Caki2 (cell line): ENCODE measurements at places on chromosomes 16 and 17.

GRCh38 chr16:27515874-27516353, 33.8 kb downstream of the GTF3C1 start:
- peak; percentile 21 for DNase-seq

GRCh38 chr16:86768999-86769398, 190.7 kb downstream of the FOXL1 start:
- DNase-seq, result peak; percentile 81

GRCh38 chr16:57736419-57737351, 1.1 kb downstream of the KATNB1 start:
- DNase-seq, result peak; percentile 84

- DNase-seq, result no peak
Observed at GRCh38 chr16:80743273-80743672, 61.1 kb downstream of the CDYL2 start.

DNA sequence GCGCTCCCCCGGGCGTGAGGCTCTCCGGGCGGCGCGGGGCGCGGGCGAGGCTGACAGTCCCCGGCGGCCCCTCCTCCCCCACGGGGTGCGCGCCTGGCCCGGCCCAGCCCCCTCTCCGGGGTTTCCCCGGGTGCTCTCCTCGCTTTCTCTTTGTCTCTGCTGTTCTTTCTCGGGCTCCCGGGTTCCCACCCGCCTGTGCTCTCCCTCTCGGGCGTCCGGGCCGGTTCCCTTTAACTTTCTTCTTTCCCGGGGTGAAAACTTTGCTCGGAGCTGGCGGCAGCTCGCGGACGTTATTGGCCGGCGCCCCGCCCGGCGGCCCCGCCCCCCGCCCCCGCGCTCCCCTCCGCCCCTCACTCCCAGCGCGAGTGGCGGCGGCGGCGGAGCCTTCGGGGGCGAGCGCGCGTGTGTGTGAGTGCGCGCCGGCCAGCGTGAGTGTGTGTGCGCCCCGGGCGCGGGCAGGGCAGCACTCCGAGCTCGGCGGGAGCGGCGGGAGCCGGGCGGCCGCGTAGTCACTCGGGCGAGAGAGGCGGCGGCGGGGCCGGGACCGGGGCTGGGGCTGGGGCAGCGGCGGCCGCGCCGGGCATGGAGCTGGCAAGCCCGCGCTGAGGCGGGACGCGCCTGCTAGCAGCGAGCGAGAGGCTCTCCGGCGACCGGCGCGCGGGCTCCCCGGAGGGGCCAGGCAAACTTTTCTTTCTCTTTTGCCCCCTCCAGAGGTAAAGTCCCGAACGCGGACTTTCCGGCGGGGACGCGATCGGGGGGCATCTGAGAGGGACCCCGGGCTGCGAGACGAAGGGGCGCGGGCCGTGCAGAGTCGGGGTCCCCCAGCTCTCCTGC, at the start of gene NTN1:
NTN1 (plus strand) TSS at position 353 of the 834 bp plus-strand sequence. CDS start 864 bp downstream, outside the sequence.
- DNase-seq, result peak; percentile 49

DNA sequence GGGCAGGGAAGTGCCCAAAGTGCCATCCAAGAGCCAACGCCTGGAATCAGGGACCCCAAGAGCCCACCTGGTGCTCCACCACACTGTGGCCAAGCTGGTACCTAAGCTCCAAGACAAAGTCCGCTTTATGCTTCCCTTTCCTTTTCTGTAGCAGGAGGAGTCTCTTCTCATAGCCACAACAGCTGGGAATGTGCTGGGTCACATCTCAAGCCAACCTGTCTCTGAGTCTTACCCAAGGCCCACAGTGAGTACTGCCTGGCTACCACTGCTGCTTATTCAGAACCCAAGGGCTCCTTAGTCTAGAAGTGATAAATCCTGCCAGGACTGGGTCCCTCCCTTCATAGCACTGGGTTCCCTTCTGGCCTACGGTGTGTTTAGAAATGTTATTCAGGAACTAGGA, 49.8 kb downstream of the ERCC4 start:
- DNase-seq, result no peak

DNA sequence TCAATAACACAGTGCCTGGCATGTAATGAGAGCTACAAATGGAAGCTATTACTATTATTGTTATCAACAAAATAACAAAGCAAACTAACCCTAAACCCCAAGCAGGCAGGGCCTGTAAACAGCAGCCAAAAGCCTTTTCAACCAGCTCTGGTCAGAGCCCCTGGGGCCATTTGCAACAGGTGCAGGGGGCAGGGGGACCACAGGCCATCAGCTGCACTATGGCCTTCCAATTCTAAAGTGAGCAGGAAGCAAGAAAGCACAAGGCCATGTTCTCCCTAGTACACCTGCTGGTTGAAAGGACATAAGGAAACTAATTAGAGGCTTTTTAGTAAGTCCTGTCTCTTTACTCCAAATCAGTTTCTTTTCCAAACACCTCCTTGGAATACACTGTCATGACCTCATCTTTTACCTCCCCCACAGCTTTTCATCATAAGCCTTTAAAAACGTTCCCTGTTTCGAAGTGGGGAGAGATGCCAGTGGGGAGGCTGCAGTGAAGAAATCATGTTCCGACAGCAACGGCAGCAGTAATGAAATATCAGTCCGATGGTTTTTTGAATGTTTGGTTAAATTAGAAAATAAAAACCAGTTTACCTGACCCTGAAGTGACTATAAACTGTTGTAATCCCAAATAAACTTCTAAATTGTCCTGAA, 68.4 kb upstream of the GSG1L start:
- DNase-seq, result no peak

DNA sequence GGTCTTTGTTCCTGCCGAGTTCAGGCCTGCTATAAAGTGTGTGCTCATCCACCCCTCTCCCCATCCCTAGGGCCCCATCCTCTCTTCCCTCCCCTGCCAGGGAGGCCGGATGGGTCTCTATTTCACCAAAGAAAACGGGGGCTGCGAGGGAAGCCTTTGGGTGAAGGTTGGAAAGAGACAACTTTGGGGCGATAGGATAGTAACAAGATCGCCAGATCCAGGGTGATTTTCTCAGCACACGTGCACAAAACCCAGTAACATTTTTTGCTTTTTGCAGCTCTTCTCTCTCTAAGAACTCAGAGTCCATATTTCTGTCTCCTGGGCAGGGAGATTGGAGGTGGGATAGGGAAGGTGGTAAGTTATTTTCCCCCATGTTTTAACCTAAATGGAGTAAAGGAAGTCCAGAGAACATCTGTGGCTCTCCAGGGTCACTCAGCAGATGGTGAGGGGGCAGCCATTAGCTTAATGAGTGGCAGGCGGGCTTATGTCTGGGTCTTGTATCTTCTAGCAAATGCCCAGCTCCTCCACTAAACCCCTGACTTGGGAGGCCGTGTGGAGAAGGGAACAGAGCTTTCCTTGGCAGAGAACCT, 6.9 kb downstream of the CCR7 start:
- no peak for DNase-seq

GRCh38 chr16:31347445-31347844, 7.5 kb upstream of the ITGAX start:
- no peak for DNase-seq

GRCh38 chr17:78357177-78357586, 2.7 kb downstream of the SOCS3 start:
- DNase-seq, result peak; percentile 74

DNA sequence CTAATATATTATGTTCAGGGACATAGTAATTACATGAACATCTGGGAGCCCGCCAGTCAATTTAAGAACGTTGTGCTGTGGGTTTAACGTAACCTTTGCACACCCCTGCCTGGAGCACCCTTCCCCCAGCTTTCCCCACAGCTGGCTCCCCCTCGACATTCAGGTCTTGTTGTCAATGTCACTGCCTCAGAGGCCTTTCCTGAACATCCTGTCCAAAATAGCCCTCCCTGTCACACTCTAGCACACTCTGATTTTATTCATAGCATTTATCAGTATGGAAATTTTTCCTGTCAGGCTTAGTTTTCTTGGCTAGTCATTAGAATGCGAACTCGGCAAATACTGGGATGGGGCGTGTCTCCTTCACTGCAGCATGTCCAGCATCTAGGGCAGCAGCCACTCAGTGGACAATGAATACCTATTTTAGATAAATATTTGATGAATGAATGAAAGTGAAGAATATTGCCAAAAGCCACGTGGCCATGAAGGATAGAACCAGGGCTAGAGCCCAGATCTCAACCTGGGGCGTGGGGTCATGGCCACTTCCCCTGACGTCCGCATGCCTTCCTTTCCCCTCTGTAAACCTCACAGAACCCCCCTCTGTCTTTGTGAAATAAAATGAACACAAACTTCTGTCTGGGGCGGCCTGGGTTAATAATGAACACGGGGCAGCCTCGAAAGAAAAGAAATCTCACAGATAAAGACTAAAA, 10.5 kb downstream of the PIK3R6 start:
- DNase-seq, result no peak

DNA sequence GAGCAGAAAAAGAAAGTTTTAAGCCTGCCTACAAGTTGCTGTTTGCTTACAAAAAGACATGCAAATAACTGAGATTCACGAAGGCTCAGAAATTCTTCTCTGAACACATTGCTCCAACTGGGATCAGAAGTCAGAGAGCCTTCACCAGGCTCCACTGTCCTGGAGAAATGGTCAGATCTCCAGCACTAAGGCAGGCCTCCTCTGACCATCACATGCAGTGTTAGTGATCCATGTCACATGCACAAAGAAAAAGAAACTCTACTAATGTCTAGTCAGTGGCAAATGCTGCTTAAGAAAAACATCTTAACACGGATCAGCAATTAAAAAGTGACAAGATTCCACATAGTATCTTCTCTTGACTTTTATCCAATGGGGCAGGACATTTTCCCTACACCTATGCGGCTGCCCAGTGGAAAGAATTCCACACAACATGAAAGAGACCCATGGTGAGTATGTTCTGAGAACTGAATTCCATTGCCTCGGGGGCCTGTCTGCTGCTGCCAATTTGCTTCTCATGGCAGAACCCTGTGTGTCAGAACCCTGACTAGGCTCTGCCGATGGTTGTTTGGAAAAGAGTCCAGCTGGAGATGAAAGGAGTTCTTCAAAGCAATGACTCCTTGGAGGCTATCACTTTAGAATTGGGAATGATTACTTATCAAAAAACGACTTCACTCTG, 96.6 kb downstream of the HIC1 start:
- DNase-seq, result no peak

DNA sequence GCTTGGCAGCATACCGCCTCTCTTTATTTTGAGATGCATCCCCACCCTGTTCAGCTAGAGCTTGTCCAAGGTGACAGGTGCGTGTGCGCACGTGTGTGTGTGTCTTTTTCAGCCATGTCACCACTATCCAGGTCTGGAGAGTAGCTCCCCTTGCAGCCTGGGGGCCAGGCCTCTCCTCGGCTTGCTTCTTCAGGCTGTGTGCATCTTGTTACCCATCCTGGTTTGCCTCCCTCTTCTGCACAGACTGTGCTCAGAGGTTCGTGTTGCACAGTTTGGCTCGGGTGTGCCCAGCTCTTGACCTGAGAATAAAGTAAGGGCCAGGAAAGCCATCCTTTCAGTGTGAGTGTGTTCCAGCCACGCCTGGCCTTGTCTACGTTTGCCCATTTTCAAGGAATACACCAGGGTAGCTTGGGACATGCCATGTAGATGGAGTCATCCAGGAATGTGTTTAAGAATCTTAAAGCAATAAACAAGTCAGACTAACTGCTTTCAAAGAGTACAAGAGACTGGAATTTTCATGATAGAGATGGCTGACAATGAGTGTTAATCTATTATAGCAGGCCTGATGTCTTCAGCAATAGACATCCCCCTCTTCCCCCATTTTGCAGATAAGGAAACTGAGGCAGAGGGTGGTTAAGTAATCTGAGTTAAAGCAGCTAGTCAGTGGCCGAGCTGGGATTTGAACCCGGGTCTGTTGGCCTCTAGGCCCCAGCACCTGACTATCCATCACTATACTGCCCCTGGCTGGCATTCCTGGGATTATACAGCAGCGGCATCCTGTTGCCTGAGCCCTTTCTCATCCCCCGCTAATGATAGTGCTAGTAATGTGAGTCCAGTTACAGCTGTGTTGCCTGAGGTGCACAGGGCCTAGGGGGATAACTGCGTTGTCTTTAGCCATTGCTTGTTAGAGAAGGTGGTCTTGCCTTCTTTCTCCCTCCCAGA, 77.9 kb downstream of the KSR1 start:
- DNase-seq, result peak; percentile 70

DNA sequence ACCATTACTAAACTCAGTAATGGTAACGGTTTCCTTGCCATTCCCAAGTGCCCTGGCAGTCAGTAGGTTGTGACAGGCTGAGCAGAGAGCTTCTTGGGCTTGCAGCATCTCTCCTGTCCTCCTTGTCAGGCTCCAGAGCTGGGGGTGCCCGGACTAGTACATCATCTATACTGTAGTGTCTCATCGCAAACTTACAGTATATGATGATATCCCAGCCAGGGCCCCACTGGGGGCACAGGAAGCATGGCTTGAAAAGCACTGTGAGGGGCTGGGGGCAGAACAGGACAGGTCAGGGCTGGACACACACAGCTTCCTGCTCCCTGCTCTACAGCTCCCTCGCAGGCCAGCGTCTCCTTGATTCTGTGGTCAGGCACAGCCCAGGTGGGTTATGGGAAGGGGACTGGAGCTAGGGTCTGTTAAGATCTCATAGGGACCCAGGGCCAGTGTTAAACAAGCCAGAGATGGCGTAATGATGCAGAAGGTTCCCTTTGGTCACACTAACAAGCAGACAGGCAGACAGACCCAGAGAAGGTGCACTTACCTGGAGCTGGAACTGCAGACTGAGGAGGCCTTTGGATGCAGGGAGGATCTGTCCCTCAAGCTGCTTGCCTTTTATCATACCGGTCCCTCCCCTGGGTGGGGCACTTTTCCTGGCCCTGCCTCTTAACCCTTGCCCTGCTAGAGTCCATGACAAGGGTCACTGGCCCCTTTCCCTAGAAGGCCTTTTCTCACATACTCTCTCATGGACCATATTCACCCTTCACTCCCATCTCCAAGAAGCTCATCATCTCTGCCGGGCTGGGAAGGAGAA, 6.8 kb downstream of the ERAL1 start:
- no peak for DNase-seq

DNA sequence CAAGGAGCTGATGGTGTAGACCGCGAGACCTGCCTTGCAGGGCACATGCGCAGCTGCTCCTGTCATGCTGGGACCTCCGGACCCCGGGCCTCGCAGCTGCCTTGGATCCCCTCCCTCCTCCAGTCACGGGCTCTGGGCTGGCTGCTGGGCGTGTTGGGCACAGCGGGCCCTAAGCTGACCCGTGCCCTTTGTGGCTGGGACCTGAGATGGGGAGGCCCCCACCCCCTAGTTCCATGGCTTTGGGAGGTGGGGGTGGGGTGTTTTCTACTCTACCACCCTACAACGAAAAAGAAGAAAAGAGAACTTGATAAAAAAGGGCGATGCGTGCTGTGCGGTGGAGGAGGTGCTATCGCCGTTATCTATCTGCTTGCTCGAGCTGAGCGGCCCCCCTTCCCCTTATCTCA, 14.5 kb downstream of the ZFPM1 start:
- DNase-seq, result no peak

GRCh38 chr17:7317161-7317803, 2.1 kb upstream of the GPS2 start:
- DNase-seq, result no peak

GRCh38 chr16:52837251-52837650, 215.4 kb downstream of the CHD9NB start:
- DNase-seq, result no peak

GRCh38 chr17:74008196-74008595, 195.3 kb upstream of the RPL38 start:
- DNase-seq, result peak; percentile 3

GRCh38 chr17:69560987-69561441, 146.5 kb downstream of the MAP2K6 start:
- DNase-seq, result no peak
